ENCODE measurements at places on chromosomes 6 and 20.

DNA sequence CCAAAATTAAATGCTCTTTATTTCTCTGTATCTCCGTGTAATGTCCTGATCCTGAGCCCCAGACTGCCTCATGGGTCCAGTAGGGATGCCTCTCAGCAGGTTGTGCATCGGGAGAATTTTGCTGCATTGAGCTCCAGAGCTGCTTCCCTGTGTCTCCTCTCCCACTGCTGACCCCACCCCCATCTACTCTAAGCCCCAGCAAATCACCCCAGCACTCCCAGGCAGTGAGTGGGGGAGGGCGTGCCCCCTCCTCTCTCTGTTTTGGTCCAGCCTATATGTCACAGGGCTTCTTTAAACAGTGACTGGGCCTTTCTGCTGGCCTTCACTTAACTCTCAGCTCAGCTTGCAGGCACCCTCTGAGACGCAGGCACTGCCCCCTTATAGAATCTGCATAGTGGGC lies 228.8 kb upstream of the QKI start:
- no peak for DNase-seq

DNA sequence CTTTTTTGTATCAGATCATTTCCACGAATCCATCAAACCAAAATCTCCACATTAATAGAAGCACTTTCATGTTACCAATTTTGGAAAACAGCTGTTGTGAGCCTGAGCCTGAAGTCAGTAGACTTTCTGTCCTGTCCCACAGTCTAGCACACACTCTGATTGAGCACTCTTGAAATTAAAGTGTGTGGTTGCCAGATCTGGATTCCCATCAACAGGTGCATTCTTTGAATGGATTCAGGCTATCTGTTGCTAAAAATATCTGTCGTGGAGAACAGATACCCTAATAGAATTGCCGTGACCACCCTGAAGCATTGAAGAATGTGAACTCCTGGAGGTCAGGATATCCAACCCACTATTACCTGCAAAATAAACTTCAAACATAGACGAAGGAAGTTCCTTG lies 73.3 kb downstream of the TFAP2A start:
- no peak for DNase-seq

DNA sequence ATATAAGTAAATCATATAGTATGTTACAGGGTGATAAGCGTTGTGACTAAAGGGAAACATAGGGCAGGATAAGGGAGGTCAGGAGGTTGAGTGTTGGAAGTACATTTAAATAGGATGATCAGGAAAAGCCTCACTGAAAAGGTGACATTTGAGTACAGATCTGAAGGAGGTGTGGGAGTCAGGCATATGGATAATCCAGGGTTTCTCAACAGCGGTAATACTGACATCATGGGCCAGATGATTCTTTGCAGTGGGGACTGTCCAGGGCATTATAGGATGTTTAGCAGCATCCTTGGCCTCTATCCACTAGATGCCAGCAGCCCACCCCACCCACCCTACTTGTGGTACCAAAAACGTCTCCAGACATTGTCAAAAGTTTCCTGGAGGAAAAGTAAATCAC lies 292.6 kb upstream of the PREP start:
- no peak for DNase-seq

- DNase-seq, result no peak
Measured at GRCh38 chr6:43188426-43188825, 6.4 kb downstream of the CUL9 start.

DNA sequence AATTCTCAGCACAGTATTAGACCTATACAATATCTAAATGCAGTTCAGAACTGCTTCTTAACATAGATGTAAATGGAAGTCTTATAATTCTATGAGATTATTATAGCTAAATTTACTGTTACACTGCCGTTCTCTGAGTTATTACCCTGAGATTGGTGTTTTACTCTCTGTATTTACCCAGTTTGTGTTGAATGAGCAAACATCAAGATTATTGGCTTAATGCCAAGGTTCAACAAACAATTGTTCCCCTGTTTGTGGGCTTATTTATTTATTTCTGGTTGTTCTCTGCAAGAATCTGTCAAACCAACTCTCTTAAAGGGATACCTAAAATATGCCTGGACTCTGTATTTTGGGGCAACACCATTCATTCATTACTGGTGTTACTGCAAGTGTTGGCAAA lies 5.2 kb upstream of the STMND1 start:
- DNase-seq, result no peak

DNA sequence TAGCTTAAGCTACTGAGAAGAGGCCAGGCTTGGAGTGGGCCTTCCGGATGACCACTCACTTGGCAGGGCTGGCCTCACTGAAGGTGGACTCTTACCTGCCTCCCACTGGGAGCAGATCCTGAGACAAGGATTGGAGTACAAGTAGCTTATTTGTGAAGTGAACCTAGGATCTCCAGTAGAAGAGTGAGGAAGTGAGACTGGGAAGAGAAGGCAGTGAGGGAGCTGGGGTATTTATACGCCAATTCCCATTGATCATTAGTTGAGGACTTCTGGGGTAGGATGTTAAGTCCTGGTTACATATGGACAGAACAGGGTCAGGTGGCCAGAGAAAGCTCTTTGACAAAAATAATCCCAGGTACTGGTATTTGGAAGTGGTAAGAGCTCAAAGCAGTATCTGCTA lies 32.3 kb upstream of the RNF24 start:
- no peak for DNase-seq

DNA sequence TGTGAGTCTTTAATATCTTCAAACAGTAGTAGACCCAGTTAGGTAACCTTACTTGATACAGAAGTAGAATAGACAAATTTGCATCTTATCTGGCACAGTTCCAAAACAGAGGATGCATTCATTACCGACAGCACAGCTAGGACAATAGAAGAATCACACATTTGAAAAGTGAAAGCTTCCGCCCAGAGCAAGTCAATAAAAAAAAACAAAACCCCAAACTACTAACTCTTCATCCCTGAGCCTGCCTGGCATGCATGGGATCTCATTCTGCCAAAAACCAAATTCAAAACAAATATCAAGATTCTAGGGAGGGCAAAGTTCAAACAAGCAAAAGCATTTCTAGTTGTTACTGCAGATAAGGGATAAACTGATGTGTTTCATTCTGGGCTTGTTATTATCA lies 235.4 kb downstream of the BTBD9 start:
- no peak for DNase-seq

- DNase-seq, result no peak
Measured at GRCh38 chr20:47672886-47673670, 112.2 kb downstream of the SULF2 start.

DNA sequence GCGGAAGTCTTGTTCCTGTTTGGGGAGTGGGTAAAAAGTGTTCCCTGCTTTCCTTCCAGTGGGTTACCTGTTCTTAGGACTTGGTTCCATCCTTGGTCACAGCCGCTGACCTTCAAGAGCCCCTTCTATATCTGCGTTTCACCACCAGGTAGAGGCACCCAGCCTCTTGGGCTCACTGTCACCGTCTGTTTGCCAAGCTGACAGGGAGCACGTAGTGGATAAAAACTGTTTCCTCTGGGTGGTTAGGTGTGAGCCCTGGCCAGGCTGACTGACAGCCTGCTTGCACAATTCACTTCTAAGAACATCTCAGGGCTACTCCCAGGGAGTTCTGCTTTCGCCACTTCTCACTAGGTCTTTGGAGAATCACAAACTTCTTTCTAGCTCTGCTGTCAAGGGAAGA lies 1.8 kb upstream of the JPH2 start:
- DNase-seq, result no peak

- no peak for DNase-seq
Measured at GRCh38 chr20:40635971-40636370, 53.1 kb downstream of the MAFB start.

DNA sequence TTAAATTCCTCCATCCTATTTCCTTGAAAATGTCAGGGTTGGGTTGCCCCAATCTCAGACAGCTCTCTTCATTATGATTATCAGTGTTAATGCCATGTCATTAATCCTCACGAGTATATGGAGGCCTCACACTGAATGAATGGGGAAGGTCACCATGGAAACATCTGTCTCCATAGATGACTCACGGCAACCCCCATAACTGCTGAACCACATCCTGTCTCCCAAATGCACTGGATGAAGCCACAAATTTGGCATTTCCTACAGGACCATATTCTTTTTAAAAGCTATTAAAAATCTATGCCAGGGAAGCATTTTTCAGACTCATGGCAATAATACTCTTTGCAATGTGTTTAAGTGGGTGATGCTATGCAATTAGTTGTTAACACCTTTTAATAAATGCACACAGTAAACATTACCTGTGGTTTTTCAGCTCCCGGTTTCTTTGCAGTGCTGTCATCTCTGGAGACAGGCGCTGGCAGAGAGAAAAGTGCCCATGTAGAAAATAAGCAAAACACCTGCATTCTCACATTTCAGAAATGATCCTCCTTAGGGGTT lies 80.1 kb upstream of the PTPRK start:
- DNase-seq, result no peak

DNA sequence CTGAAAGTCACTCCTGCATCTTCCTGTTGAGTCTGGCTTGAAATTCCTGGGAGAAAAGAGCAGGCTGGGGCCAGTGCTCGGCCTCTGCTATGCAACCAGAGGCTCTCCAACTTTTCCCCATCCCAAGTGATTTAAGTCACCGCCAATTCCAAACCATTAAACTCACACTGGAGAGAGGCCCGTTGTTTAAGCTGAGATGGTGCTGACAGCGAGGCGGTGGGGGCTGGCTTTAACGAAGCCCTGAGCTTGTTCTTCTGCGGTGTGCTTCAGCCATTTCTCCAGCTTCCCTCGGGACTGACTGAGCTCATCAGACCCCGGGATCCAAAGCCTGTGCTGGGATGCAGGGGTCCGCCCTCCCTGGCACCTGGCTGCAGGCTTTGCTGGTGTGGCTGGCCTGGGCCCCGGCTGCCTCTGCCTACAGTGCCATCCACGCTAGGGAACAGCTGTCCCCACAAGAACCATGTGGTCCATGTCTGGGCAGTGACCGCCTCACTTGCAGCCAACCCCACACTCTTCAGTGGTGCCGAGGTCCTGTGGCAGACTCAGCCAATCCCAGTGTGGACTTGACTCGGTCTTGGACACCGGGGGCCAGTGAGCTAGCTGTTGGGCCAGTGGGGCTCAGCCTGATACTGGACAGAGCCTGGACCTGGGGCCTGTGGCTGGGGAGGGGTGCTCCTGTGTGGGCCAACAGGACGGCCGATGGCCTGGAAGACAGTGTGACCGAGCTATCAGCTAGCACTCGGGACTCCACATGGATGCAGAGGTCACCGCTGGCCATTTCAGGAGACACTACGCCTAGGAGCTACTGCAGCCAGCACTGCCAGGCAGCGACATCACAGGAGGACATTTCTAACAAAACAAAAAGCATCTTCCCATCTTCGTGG lies 21.2 kb downstream of the RAMACL start:
- no peak for DNase-seq

DNA sequence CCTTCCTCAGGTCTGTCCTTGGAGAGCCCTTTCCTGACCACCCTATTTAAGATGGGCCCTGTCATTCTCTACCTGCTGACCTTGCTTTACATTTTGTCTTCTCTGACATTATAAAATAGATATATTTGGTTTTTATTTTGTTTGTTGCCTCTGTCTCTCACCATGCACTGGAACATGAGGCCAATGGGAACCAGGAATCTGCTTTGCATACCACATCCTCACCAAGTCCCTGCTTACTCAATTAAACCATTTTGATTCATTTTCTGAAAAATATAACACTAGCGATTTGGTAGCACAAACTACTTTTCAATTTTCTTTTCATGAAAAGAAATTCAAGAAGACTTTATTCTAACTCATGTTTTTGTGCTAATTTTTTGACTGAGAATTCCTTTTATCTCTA lies 32.8 kb upstream of the POPDC3 start:
- DNase-seq, result no peak

DNA sequence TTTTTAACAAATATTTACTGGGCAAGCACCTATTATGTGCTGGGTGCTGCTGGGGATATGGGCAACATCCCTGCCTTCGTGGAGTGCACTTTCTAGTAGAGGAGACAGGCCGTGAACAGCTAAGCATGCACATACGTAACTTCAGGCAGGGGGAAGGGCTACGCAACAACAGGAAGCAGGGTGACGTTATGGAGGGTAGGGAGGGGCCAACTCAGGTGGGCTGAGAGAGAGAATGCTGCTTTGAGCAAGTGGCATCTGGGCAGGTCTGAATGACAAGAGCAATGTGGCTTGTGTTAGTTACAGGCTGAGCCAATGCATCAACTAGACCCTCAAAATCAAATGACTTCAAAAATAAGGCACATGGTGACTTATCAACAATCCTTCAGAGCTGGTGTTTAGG lies 112.1 kb downstream of the CDC5L start:
- DNase-seq, result no peak

DNA sequence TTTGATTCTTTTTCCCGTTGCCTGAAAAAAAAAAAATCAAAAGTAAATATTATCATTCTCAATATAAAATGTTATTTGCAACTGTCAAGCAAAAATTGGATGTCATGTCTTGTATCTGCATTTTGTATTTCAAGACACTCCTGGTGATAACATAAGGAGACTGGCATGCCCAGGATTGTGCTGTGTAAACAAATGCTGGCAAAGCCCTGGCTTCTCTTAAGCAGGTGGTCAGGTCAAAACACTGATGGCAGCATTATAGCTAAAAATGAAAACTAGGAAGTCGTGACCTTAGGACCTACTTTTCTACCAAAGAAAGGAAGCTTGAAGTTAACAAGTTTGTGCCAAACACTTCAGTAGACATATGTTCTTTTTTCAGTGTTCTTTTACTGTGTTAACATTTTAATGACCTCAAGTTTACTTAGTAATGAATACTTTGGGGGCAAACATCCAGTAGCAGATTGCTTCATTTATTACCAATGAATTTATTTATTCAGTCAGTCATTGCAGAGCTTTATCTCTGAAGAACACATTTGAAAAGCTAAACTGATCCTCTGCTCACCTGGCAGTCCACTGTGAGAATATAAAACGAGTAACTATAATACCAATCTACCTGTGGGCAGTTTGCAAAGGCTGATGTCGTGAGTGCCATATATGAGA lies 243.1 kb upstream of the FLRT3 start:
- no peak for DNase-seq

DNA sequence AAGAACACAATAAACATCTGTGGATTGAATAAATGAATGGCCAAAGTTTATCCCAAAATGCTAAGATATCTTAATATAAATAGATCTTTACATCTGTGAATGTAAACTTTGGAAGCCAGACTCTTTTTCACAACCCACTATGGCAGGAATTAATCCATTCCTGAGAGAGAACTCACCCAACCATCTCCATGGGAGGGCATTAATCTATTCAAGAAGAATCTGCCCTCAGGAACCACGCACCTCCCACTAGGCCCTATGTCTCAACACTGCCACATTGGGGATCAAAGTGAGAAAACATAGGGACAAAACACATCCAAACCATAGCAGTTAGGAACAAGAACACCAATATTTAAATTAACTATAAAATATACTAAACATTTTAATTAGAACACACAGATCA lies 3.4 kb downstream of the UBE3D start:
- no peak for DNase-seq

DNA sequence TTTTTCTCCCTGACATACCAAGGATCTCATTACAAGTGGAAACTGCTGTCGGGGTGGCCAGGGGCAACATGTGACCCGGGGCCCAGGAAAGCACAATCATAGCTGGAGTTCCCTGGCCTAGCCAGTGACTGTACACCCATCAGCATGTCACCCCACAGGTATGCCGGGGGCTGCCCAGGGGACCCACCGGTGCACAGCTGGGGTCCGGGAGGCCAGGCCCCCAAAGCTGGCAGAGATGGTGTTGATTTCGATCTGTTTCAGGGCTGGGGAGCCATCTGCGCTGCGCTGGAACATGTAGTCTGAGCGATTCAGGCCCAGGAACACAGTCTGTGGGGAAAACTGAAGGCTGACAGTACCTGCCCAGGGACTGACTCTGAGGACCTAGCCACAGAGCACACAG lies 13.3 kb downstream of the GSS start:
- no peak for DNase-seq

- DNase-seq, result no peak
Measured at GRCh38 chr6:3237761-3238662, 10.6 kb upstream of the TUBB2B start.

GRCh38 chr6:147839708-147840610 lies 331.5 kb downstream of the SAMD5 start:
- no peak for DNase-seq

Data from omental fat pad (tissue), 4 donors.